ENCODE measurements at places on chromosomes 6 and 20. TPM values are rescaled to one million over a fixed set of nuclear protein-coding genes. Genes with fewer than 3 reads are reported as not detected.

DNA sequence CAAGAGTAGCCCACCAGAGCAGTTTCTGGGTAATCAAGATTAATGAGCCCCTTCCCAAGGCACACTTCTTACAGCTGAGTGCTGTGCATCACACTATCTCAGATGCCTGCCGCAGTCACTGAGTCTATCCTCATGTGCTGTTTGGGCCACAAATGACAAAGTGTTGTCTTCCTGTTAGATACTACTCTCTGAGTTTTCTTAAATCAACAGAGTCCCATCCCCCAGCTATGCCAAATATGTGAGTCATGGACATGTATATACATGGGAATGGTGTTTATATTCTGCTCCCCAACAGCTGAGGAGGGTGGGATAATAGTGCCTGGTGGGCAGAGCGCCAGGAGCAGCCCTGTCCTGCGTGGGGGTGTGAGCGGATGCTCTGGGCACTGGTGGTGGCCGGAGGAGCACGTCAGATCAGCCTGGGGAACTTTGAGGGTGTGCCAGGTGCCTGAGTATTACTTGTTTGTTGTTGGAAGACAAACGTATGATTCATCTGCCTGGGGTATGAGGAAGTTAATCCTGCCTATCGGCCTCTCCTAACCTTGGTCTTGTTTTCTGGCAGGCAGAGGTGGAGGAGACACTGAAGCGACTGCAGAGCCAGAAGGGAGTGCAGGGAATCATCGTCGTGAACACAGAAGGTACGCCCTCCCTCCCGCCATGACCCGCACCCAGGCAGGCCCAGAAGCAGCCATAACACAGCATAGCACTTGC is 9.6 kb downstream of the DYNLRB1 start:
- peak; percentile 90 for DNase-seq

- DNase-seq: no peak
These were observed 109.2 kb upstream of the ASF1A start for GRCh38 chr6:118784641-118785164.

- no peak for DNase-seq
These were observed at the start of gene SLC32A1 for GRCh38 chr20:38723848-38724625. Gene SLC32A1 (plus strand): TSS chr20:38724486. CDS start chr20:38724725, 239 bp downstream.

DNA sequence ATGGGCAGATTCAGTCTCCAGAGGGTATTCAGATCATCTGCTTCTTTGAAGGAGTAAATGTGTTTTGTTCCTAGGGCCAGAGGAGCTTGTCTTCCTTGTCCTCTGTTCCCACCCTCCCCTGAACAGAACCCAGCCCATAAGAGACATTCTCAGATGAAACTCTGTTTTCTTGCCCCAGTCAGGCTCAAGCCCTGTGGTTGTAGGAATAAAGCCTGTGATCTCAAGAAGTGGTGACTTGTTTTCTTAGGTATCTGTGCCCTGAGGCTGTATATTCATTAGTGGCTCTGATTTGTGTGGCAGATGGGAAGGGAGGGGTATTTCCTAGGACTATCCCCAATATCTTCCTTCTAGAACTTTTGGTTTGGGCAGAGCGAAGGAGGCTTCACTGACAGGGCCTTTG is 27.9 kb downstream of the GSS start:
- DNase-seq: no peak

DNA sequence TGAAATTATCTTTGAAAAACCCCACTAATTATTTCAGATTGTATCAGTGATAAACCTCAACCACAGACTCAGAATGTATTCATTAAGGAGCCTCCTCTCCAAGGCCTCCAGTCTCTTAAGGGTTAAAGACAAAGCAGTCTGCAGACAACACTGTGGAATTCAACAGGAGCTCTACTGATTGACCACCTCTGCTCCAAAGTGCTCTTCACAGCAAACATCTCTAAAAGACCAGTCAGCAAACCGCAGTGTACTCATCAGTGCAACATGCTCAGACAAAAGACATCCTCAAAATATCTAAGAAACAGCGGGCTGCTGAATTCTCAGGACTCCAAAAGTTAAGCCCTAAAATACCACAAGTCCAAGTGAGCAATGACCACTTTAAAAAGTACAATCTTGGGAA is 42.0 kb downstream of the UQCC1 start:
- no peak for DNase-seq

DNA sequence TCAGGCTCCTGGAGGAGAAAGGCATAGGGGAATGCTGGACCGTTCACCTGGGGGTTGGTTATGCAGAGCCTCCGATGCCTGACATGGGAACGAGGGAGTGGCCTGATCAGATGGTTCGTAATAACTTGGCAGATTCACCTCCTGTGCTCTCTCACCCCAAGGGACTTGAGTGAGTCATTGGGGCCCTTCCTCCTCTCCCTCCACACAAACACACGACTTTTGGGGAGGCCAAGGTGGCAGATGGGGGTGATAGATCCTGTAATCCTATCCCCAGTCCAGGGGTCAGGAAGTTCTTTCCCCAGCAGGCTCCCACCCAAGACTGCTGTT is 45.6 kb upstream of the ARFGEF2 start:
- DNase-seq: peak; percentile 65

DNA sequence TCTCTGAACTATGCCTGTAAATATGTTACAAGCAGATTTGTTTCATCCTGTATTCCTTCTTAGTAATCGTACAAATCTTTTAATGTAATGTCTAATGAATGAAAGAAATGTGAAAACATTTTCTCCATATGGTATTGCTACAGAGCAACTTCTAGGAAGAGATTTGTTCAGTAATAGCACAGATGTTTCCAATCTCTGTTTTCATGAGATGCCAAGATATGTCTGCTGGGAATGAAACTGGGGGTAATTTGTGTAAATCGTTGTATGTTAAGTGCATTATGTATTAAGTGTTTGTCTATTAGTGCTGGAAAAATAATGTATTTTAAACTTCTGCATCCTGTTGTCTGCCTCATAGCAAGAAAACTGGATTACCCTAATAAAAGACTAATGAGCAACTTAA is 722.2 kb upstream of the EYS start:
- no peak for DNase-seq

GRCh38 chr6:166950443-166950821 is 5.9 kb downstream of the RNASET2 start:
- no peak for DNase-seq

DNA sequence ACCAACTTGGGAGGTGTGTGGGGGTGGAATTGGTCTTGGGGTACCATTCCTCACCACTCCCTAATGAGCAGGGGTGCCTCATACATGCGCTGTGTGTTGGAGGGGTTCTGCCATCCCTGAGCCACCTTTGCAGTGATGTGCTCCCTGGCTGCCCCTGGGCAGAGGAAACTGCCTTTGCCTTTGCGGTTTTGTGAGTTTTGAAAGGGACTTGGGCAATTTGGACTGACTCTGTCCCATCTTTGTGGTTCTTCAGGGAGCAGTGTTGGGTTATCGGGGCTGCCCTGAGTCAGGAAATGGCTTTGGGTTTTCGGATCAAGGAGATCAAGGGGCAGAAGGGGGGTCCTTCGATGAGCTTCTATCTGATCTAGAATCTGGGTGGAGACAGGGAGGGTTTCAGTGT is 3.9 kb upstream of the PHACTR3 start:
- no peak for DNase-seq

DNA sequence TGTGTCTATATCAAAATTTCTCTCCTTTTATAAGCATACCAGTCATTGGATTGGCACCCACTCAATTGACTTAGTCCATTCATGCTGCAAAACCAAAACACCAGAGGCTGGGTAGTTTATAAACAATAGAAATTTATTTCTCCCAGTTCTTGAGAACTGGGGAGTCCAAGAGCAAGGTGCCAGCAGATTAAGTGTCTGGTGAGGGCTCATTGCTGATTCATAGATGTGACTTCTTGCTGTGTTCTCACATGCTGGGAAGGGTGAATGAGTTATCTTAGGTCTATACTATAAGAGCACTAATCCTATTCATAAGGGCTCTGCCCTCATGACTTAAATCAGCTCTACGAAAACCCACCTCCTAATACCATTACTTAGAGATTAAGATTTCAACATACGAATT is 501.4 kb downstream of the EPM2A start:
- no peak for DNase-seq

Gene RAET1E
- total RNA-seq: 41.8 TPM

Gene SMOC2
- total RNA-seq: 12.9 TPM

Gene RFX6
- total RNA-seq: not detected

Gene HLA-DRB5
- total RNA-seq: 23.9 TPM
